ENCODE measurements at places on chromosomes 1 and 21.

- no peak for DNase-seq
Measured at GRCh38 chr21:38329162-38329561, 72.4 kb downstream of the KCNJ15 start.

GRCh38 chr1:147812799-147813198, 52.4 kb upstream of the GJA5 start:
- DNase-seq = no peak

DNA sequence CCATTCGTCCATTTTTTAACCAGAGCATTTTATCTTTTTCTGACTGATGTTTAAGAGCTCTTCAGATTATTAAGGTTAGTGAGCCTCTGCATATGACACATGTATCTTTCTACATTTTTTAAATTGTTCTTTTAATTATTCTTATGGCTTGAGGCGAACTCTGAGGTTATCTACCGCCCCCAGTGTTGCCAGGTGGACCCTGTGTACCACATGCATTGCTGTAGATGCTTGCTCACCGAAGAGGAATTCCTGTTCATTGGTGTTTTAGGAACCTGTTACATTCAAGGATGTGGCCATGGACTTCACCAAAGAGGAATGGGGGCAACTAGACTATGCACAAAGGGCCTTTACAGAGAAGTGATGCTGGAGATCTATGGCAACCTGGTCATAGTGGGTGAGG, 31.8 kb downstream of the ZNF684 start:
- DNase-seq = no peak

DNA sequence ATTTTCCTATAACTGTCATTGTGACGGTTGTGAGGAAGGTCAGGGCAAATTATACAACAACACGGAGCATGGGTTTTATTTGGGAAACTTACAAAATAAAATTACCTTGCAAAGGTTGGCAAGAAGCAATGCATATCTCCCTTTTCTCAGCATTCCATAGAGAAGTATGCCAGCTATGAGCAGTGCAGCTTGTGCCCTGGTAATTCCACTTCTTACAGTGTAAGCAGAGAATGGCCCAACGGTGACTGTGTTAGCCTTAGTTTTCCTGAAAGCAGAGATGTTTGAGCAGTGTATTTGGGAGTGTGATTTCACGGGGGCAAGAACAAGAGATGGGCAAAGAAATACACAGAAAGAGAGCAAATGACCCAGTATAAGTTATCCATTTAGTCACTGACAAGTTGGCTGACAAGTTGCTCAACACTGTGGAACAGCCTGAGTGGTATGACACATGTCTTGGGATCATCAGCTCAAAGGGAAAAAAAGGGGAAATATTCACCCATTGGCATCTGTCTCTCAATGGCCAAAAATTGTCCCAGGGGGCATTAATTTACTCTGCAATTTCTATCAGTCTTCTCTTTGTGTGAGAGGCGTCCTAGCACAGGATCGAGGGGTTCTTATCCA, 210.9 kb upstream of the NRIP1 start:
- DNase-seq = no peak

GRCh38 chr1:44964396-44964795, 22.0 kb downstream of the EIF2B3 start:
- no peak for DNase-seq
